Breast epithelium (tissue), 4 donors: ENCODE measurements at places on chromosomes 11 and 22.

DNA sequence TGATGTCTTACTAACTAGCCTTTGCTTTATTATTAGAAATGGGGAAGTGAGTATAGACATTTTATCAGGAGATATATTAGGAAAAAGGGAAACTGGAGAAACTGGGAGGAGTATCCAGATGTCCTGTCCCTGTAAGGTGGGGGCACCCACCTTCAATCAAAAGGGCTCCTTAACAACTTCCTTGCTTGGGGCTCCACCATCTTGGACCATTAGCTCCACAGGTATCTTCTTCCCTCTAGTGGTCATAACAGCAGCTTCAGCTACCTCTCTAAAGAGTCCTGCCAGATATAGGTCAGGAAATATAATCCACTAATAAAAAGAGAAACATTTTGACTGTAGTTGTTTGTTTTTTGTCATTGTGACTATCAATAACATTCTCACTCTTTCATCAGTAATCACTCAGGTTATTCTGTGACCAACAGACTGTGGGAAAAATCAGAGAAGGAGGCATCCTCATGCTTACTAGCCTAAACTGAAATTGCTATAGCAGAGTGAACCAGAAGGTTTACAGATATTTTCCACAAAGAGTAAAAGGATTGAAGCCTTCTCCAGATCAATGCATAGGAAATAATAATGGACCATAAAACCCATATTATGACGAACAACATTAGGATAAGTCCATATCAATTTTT, 10.4 kb downstream of the OR51B4 start:
- no peak for DNase-seq

DNA sequence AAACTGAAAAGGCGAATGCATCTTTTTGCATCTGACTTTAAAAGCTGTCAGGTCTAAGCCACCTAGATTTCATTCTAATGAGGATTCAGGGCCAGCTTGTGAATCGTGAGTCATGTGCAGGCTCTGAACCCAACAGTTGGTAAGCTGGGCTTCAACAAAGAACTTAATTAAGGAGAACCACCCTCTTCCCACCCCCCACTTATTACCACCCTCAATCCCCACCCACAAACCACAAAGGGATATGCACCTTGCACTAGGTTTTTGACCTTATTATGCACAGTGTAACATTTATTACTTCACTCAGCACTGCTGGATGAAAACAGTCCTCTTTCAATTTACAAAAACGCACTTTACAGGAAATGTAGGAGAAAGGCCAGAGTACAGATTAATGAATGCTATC, 94.1 kb upstream of the LIN7C start:
- no peak for DNase-seq

DNA sequence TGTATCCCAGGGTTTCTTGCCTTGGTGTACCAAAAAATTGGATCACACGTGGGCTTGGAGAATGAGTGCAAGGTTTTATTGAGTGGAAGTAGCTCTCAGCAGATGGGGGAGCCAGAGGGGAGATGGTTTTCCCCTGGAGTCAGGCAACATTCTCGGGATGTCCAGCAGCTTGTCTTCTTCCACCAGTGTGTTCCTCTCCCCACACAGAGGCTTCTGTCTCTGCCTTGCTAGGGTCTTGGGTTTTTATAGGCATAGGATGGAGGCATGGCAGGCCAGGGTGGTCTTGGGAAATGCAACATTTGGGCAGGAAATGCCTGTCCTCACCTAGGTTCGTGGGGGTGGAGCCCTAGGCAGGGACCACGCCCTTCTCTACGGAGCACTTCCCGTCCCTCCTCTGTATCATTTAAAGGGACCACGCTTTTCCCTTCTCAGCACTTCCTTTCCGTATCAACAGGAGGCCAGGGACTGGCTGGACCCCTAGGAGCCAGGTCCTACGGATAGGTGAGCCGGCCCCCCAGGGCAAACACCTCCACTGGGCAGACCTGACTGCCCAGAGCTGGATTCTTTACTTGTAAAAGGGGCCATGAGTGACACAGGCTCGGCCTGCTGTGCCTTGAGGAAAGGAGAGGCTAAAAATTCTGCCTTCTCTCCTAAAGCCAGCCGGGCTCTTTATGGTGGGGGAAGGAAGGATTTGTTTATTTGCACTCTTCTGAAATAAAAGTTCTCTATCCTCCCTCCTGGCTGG, 55.3 kb upstream of the CCDC188 start:
- no peak for DNase-seq

GRCh38 chr11:120784566-120785251, 239.2 kb upstream of the TBCEL start:
- DNase-seq = no peak

DNA sequence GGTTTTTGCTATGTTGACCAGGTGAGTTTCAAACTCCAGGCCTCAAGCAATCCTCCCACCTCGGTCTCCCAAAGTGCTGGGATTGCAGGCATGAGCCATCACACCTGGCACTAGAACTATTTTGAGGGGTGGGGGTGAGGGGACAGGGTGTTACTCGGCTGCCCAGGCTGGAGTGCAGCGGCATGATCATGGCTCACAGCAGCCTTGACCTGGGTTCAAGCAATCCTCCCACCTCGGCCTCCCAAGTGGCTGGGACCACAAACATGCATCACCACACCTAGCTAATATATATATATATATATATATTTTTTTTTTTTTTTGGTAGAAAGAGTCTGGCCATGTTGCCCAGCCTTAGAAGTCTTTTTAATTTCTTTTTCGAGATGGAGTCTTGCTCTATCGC, 17.1 kb upstream of the IFITM3 start:
- DNase-seq = no peak

DNA sequence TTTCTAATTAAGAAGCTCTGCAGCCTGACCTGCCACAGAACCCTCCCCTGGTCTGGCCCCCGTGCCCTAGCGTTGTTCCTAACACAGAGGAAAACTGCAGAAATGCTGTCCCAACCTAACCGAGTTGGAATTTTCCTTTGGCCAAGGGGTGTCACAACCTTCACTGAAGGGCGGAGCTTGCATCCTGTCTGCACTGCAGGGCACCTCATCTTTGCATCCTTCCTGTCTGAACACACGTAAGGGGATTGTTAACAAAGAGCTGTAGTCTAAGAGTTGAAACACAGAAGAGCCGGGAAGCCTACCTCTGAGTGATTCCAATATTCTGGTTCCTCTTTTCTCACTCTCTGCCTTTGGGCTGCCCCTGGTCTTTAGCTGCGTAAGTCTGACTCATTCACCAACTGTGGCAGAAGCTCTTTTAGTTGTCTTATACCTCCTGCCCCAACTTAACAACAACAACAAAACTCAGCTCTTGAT, 1.6 kb downstream of the DIXDC1 start:
- DNase-seq = no peak

- no peak for DNase-seq
These were observed 456 bp upstream of the PARVB start for GRCh38 chr22:44023404-44024287.

DNA sequence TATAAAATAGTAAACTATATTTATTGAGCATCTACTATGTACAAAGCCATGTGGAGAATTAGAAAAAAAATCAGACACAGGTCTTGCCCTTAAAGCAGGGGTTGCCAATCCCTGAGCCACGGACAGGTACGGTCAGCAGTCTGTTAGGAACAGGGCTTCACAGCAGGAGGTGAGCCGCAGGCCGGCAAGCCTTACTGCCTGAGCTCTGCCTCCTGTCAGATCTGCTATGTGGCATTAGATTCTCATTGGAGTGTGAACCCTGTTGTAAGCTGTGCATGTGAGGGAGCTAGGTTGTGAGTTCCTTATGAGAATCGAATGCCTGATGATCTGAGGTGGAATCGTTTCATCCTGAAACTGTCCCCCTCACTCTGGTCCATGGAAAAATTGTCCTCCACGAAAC, 2.1 kb upstream of the RAG2 start:
- DNase-seq = no peak

- DNase-seq = no peak
These were observed 171.8 kb downstream of the CTTN start for GRCh38 chr11:70569996-70570692.

- DNase-seq = no peak
These were observed 1159.5 kb downstream of the TBC1D22A start for GRCh38 chr22:47921906-47922305.

GRCh38 chr11:77444261-77444660, 29.6 kb downstream of the PAK1 start:
- no peak for DNase-seq

- DNase-seq = no peak
These were observed 200.5 kb upstream of the E2F8 start for GRCh38 chr11:19441288-19441687.

GRCh38 chr22:49417833-49418232, 409.8 kb downstream of the BRD1 start:
- no peak for DNase-seq

- no peak for DNase-seq
These were observed 6.4 kb downstream of the DGKZ start for GRCh38 chr11:46353698-46354097.

DNA sequence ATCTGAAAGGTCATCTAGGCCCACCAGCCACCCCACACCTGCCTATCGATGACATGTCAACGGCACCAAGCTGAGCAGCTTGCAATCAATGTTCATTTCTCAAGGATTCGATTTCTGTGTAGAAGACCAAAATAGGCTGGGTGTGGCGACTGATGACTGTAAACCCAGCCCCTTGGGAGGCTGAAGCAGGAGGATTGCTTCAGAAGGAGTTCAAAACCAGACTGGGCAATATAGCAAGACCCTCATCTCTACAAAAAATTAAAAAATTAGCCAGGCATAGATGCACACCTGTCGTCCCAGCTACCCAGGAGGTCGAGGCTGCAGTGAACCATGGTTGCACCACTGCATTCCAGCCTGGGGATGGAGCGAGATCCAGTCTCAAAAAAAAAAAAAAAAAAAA, 108.7 kb downstream of the MICAL3 start:
- no peak for DNase-seq

DNA sequence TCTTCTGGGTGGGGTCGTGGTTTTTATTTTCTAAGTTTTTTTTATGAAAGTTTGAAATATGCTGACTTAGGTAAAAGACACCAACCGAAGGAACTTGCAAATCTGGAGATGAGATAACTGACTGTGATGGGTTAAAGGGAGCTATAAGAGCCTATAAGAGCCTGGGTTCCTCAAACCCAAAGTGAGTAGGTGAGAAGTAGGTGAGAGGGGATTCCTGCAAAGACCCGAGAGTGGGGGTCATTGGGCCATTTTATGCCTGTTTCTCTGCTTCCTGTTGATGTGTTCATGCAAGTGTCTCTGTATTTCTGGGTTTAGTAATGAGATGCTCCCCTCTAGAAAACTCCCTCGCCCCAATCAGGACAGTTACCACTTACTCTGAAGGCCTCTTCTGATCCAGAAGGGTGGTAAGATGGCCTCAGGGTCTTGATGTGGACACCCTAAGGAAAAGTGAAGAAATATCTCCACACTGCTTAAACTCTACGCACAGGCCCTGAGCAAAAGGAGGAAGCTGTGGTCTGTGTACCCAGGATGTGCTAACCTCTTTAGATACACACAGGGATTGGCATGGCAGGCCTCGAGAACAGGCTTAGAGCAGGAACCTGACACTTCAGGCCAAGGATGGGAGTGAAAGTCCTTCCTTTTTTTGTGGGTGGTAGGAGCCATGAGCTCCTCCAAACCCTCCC, 1.8 kb downstream of the FLI1 start:
- DNase-seq = no peak

- no peak for DNase-seq
These were observed 69.8 kb downstream of the ARFGAP2 start for GRCh38 chr11:47106798-47107411.

DNA sequence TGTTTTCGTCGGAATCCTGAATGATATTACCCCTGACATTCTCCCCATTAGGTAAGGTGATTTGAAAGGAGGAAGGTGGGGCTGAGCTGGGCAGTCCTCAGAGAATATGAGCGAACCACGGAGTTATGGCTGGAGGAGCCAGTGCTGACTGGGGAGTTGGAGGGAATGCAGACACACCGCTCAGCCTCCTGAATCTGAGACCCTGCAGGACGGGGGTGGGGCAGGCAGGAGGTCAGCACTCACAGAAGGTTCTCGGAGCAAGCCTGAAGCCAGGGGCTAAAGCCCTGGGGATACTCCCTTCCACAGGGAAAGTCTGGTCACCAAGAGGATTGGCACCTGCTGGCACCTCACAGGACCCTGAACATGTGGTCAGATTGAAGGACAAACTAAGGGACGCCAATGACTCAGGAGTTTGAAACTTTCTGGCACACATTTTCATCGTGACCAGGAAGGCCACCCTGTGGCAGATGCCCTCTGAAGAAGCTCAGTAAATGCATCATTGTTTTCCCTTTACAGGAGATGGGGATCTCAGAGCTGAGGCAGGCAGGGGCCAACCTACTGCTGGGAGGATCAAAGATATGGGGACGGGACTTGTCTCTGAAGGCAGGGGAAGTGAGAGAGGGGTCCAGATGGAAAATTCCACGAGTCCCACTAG, 26.9 kb upstream of the FCHSD2 start:
- no peak for DNase-seq
